ENCODE measurements at places on chromosomes 4 and X. TPM values are rescaled to one million over a fixed set of nuclear protein-coding genes. Genes with fewer than 3 reads are reported as not detected.

- DNase-seq: no peak
- no peak overlapping the region for H3K4me3 ChIP-seq
- H3K27me3 ChIP-seq: no peaks in the 10 kb centered on the region
- H3K4me1 ChIP-seq: no peaks in the 10 kb centered on the region
- no peaks in the 10 kb centered on the region for H3K36me3 ChIP-seq
Observed at GRCh38 chr4:18695733-18696527, 674.4 kb upstream of the LCORL start.

DNA sequence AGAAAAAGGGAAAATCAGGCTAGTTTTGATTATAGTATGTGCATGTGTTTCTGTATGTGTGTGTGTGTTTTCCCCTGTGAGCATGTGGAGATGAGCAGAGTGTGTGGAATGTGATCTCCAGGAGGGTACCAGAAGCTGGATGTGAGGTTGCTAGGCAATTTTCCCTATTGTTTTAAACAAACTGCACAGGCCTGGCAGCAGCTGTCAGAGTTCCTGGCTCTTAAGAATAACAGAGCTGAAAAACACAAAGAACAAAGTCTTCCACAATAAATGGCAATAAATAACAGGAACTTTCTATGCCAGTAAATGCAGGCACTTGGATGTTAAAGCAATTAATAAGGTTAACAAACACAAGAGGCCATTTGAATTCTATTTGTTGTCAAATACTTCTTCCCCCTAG is 344.6 kb upstream of the CTSO start:
- H3K36me3 ChIP-seq: no peaks in the 10 kb centered on the region
- DNase-seq: no peak
- H3K27me3 ChIP-seq: no peaks in the 10 kb centered on the region
- no peaks in the 10 kb centered on the region for H3K4me1 ChIP-seq

- H3K27ac ChIP-seq: no peak overlapping the region
- H3K36me3 ChIP-seq: no peaks in the 10 kb centered on the region
- DNase-seq: no peak
Observed at GRCh38 chr4:85402371-85402770, 72.6 kb upstream of the ARHGAP24 start.

DNA sequence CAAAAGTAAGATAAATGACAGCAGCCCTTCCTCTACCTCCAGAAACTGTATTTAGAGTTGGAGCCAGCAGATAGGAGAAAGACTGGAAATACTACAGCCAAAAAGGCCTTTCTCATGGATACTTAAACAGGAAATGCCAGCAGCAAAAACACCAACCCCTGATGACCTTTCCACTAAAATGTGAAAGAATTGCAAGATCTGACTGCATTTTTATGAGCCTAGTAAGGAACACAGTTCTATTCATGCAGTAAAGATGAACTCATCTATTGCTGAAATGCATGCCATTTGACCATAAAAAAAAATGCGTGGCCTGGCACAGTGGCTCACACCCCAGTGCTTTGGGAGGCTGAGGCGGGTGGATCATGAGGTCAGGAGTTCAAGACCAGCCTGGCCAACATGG is 19.9 kb downstream of the ABCG2 start:
- no peak overlapping the region for H3K27ac ChIP-seq
- H3K4me3 ChIP-seq: no peak overlapping the region
- DNase-seq: no peak
- peaks cover 8% of the 10 kb centered on the region for H3K27me3 ChIP-seq
- H3K36me3 ChIP-seq: no peaks in the 10 kb centered on the region
- H3K4me1 ChIP-seq: no peaks in the 10 kb centered on the region

DNA sequence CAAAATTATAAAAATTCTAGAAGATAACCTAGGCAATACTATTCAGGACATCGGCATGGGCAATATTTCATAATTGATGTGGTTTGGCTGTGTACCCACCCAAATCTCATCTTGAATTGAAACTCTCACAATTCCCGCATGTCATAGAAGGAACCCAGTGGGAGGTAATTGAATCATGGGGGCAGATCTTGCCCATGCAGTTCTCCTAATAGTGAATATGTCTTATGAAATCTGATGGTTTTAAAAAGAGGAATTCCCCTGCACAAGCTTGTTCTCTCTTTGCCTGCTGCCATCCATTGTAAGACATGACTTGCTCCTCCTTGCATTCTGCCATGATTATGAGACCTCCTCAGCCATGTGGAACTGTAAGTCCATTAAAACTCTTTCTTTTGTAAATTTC is 77.7 kb downstream of the DDX60 start:
- no peak overlapping the region for H3K27ac ChIP-seq
- H3K4me1 ChIP-seq: no peaks in the 10 kb centered on the region
- H3K36me3 ChIP-seq: peaks cover 63% of the 10 kb centered on the region

DNA sequence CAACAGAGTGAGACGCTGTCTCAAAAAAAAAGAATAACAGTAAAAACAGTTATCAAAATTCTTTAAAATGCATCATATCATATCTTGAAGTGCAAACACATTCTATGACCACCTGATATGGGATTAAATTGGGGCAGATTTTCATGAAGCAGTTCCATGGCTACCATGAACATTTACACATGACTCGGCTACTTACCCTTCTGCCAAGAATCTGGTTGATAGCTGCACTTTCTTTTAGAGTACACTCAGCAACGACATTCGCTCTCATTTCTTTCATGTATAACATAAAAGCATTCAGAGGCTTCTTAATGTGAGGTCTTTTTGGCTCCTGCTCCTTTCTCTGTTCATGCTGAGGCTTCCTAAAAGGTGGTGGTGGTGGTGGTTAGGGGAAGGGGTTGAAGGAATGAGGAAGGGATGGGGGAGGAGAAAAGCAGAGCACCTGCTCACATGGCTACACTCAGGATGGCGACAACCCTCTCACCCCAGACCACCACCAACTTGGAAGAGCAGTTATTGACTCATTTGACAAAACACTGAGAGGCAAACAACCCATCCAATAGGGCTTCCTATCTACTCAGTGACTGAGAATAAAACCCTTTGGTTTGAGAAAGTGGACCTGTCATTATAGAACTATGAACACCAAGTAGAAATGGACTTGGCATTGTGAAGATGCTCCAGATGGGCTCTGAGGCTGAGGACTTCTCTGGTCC is 88.5 kb downstream of the HADH start:
- H3K36me3 ChIP-seq: peaks cover 73% of the 10 kb centered on the region
- H3K4me3 ChIP-seq: no peak overlapping the region
- H3K27me3 ChIP-seq: no peaks in the 10 kb centered on the region

DNA sequence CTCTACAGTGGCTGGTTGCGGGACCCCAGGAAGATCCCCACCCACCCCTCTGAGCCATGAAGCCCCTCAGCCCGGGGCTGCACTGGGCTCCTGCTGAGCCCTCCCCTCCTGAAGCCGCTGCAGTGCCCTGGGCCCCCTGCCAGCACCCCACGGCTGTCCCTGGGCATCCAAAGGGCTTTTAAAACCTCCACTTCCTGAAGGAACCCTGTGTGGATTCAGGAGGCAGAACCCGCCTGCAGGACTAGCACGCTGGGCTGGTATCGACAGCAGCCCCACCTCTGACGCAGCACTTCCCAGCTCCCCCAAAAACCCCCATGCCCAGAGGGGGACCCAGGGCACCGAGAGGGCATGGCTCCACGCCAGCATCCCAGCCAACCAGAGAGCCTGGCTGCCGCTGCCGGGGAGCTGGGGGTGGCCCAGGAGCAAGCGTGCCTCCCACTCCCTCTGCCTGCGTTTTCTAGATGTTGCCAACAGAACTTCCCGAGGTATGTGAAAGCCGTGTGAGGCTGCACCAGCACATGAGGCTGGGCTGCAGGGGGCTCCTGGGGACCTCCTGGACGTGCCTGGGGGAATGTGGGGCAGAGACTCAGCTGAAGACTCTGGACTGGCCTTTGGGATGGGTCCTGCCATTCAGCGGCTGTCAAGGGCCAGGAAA is 6.3 kb downstream of the MXD4 start:
- H3K36me3 ChIP-seq: no peaks in the 10 kb centered on the region
- no peaks in the 10 kb centered on the region for H3K4me1 ChIP-seq
- H3K4me3 ChIP-seq: no peak overlapping the region
- no peak overlapping the region for H3K27ac ChIP-seq
- H3K27me3 ChIP-seq: no peaks in the 10 kb centered on the region

GRCh38 chr4:8545439-8545765 is 34.8 kb upstream of the GPR78 start:
- no peaks in the 10 kb centered on the region for H3K27me3 ChIP-seq
- no peaks in the 10 kb centered on the region for H3K4me1 ChIP-seq
- H3K4me3 ChIP-seq: no peak overlapping the region
- H3K27ac ChIP-seq: no peak overlapping the region
- DNase-seq: no peak

GRCh38 chr4:138861135-138861534 is 154.4 kb upstream of the NOCT start:
- H3K27me3 ChIP-seq: peaks cover 2% of the 10 kb centered on the region
- H3K4me3 ChIP-seq: no peak overlapping the region
- no peak for DNase-seq
- H3K27ac ChIP-seq: no peak overlapping the region
- H3K4me1 ChIP-seq: no peaks in the 10 kb centered on the region

DNA sequence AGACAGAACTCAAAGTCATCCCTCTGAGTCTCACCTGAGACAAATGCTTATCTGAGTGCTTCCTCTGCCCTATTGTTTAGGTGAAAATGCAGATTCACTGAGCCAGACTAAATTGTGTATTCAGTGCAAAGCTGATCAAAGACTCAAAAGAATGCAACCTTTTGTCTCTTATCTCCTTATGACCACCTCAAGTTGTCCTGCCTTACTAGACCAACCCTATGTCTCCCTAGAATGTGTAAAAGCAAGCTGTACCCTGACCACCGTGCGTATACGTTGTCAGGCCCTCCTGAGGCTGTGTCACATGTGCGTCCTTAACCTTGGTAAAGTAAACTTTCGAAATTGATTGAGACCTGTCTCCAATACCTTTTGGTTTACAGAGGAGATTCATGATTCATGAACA is 63.6 kb upstream of the SH3RF1 start:
- no peaks in the 10 kb centered on the region for H3K36me3 ChIP-seq
- no peaks in the 10 kb centered on the region for H3K27me3 ChIP-seq
- H3K27ac ChIP-seq: no peak overlapping the region
- no peaks in the 10 kb centered on the region for H3K4me1 ChIP-seq

DNA sequence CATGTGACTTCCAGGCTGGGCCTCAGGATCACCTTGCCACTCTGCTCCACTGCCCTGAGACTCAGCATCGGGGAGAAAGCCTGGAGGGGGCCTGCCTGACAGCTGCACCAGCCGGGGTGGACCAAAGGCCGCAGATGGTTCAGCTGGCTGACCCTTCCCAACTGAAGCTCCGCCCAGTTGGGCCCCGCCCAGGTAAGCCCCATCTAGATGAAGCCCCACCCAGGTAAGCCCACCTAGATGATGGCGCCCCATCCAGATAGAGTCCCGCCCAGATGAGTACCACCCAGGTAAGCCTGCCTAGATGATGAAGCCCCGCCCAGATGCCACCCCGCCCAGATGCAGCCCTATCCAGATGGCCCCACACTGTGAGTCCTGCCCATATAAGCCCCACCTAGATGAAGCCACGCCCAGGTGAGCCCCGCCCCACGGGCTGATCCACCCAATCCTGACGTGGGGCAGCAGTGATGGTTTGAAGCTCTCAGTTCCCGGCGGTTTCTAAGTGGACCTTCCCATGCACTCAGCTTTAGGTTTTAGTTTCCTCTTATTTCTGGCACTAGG is 10.0 kb downstream of the ZFYVE28 start:
- H3K27ac ChIP-seq: no peak overlapping the region
- H3K4me1 ChIP-seq: peaks cover 43% of the 10 kb centered on the region
- no peak overlapping the region for H3K4me3 ChIP-seq
- no peaks in the 10 kb centered on the region for H3K27me3 ChIP-seq

GRCh38 chrX:154308108-154308946 is 12.7 kb downstream of the TKTL1 start:
- H3K4me3 ChIP-seq: no peak overlapping the region
- H3K36me3 ChIP-seq: no peaks in the 10 kb centered on the region
- peak; percentile 66 for DNase-seq
- peaks cover 36% of the 10 kb centered on the region for H3K4me1 ChIP-seq

DNA sequence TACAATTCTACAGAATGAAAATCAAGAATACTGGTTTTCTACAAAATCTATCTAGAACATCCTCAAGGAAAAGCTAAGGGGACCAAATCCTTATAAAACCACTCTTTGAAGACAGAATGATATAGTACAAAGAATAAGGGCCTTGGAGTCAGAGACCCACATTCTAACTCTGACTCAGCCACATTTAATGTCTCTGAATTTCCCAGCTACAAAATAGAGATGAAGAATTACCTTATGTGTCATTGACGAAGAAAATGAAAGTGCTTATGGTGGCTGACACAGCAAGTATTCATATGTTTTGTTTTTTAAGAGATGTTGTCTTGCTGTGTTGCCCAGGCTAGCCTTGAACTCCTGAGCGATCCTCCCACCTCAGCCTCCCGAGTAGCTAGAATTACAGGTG is 35.9 kb upstream of the CXorf38 start:
- peaks cover 15% of the 10 kb centered on the region for H3K4me1 ChIP-seq
- H3K27me3 ChIP-seq: no peaks in the 10 kb centered on the region
- no peak for DNase-seq
- no peak overlapping the region for H3K27ac ChIP-seq

DNA sequence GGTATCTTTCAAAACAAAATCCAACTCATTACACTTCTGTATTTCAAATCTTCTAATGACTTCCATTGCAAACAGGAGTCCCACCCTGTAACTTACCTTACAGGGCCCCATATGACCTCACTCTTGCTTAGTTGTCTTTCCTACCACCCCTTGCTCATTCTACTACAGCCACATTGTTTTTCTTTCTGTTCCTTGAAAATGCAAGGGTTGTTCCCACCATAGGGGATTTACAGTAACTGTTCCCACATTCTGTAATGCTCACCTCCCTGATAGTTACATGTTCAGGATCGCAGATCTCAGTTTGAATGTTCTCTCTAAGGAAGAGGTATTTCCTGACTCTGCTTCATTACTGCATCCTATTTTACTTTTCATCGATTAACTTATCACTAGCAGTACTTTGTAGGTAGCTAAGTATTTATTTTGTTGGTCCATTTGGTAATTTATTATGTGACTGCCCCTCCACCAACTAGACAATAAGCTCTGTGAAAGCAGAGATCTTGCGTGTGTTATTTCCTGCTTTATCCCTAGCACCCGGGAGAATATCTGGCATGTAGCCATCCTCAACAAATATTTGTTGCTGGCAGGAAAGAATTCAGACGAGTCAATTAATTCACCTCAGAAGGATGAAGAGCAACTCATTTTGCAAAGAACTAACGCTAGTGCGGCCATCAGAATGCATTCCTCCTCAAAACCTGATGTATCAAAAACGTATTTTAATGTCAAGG is 21.4 kb downstream of the MAOB start:
- H3K27ac ChIP-seq: no peak overlapping the region
- no peak for DNase-seq
- no peaks in the 10 kb centered on the region for H3K27me3 ChIP-seq
- no peak overlapping the region for H3K4me3 ChIP-seq
- H3K4me1 ChIP-seq: no peaks in the 10 kb centered on the region

- no peak for DNase-seq
- H3K27ac ChIP-seq: no peak overlapping the region
- no peaks in the 10 kb centered on the region for H3K4me1 ChIP-seq
- H3K27me3 ChIP-seq: no peaks in the 10 kb centered on the region
Observed at GRCh38 chr4:132592340-132592739, 556.8 kb upstream of the PCDH10 start.

Gene WDR45
- 43.5 TPM for total RNA-seq

Gene ART3
- total RNA-seq: not detected

Gene CCNG2
- total RNA-seq: 34.3 TPM

Gene TREX2
- 0.94 TPM for total RNA-seq

Gene ARMCX5
- 7.7 TPM for total RNA-seq

Data from activated T-helper 2 cell treated with anti-CD3 and anti-CD28 coated beads, Interferon-gamma antibody, Interleukin-2, Interleukin-4, amounts not matched to agents 10 μg/mL and 5 μg/mL and 100 μg/mL, durations not matched to agents 14 hours and 24 hours and 36 hours (primary cell).